ENCODE measurements at places on chromosomes 12 and 14. TPM values are rescaled to one million over a fixed set of nuclear protein-coding genes. Genes with fewer than 3 reads are reported as not detected.

TBX3 gene
- total RNA-seq: 12.7 TPM

L3HYPDH gene
- total RNA-seq: 69.9 TPM

SMCO2 gene
- not detected for total RNA-seq

CLEC6A gene
- total RNA-seq: not detected

- H3K27ac ChIP-seq: no peak overlapping the region
- H3K4me3 ChIP-seq: no peak overlapping the region
- no peaks in the 10 kb centered on the region for H3K27me3 ChIP-seq
- H3K4me1 ChIP-seq: no peaks in the 10 kb centered on the region
- H3K36me3 ChIP-seq: no peaks in the 10 kb centered on the region
Observed at GRCh38 chr12:52295663-52296062, 4.3 kb upstream of the KRT81 start.

GRCh38 chr14:47427629-47428028, 247.8 kb downstream of the MDGA2 start:
- DNase-seq: no peak
- H3K27ac ChIP-seq: no peak overlapping the region
- H3K36me3 ChIP-seq: no peaks in the 10 kb centered on the region
- no peaks in the 10 kb centered on the region for H3K4me1 ChIP-seq
- no peak overlapping the region for H3K4me3 ChIP-seq

DNA sequence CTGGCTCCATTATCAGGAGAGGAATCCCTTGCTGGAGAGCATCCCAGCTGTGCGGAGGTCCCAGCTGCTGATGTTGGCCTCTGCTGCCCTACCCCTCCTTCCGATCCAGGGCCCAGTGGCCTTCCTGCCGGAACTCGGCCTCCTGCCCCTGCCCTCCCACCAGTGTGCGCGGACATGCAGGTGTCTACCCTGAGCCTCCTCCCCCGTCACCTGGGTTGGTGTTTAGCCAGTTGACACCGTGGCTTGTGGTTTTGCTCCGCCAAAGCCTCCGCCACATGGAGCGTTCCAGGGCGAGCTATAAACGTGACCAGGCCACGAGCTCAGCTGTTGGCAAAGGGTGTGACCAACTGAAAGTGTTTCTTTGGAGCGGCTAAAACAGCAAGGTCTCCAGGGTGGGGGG, 1104.3 kb downstream of the BCL11B start:
- H3K36me3 ChIP-seq: no peaks in the 10 kb centered on the region
- H3K4me1 ChIP-seq: no peaks in the 10 kb centered on the region
- H3K4me3 ChIP-seq: no peak overlapping the region
- no peak overlapping the region for H3K27ac ChIP-seq
- no peaks in the 10 kb centered on the region for H3K27me3 ChIP-seq

DNA sequence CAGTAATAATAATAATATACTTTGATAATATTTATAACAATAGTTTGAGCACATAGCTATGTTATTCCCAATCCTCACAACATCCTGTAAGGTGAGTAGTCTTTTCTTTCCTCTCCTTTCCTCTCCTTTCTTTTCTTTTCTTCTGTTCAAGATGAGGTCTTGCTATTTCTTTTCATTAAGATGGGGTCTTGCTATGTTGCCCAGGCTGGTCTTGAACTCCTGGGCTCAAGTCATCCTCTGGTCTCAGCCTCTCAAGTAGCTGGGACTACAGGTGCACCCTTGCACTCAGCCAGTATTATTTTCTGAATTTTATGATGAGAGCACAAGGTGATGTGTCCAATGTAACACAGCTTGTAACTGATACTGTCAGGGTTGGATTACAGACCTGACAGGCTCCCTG, 134.6 kb downstream of the OTOGL start:
- H3K4me3 ChIP-seq: no peak overlapping the region
- no peaks in the 10 kb centered on the region for H3K36me3 ChIP-seq
- no peak for DNase-seq
- H3K27me3 ChIP-seq: no peaks in the 10 kb centered on the region

DNA sequence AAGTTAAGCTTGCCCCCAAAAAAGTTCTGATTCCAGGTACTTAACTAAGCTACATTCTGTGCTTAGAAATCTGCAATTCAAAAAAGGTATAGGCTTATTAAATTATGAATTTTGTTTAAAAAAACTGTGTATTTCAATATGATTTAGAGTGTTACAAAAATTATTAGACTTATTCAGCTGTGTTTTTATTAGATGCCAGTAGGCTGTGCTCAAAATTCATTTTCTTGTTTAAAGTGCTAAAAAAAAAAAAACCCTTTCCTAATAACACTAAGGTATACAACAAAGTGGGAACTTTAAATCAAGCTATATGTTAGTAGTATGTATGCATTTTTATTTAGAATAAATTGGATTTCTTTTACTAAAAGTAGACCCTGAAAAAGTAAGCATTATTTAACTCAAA, 25.0 kb downstream of the LRRC9 start:
- no peaks in the 10 kb centered on the region for H3K27me3 ChIP-seq
- no peaks in the 10 kb centered on the region for H3K4me1 ChIP-seq
- no peaks in the 10 kb centered on the region for H3K36me3 ChIP-seq

DNA sequence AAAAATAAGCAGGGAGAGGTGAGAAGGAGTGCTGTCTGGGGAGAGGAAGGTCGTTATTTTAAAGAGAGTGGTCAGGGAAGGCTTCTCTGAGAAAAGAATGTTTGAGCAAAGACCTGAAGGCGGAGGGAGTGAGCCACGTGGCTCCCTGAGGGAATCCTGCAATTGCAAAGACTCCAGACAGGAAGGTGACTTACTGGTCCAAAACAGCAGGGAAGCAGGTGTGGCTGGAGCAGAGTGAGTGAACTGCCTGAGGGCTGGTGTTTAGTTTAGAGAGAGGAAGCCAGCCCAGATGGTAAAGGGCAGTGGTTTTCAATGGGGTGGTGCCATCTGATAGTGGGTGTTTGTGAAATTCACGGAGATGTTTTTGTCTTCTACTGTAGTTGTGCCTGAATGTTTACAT, 58.8 kb upstream of the LTA4H start:
- no peaks in the 10 kb centered on the region for H3K36me3 ChIP-seq
- H3K4me3 ChIP-seq: no peak overlapping the region
- no peak for DNase-seq
- no peak overlapping the region for H3K27ac ChIP-seq
- H3K4me1 ChIP-seq: no peaks in the 10 kb centered on the region

DNA sequence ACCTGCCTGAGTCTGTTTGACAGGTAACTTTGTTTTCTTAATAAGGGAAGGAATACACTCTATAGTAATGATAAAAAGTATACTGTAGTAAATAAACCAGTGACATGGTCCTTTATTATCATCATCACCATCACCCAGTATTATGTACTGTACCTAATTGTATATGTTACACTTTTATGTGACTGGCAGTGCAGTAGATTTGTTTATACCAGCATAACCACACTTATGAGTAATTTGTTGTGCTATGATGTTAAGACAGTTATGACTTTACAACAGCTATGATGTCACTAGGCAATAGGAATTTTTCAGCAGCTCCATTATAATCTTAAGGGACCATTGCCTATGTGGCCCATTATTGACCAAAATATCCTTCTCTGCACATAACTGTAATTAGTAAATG, 155.0 kb downstream of the NUBPL start:
- H3K4me1 ChIP-seq: no peaks in the 10 kb centered on the region
- no peak overlapping the region for H3K27ac ChIP-seq
- no peak overlapping the region for H3K4me3 ChIP-seq
- no peaks in the 10 kb centered on the region for H3K27me3 ChIP-seq
- peaks cover 19% of the 10 kb centered on the region for H3K36me3 ChIP-seq

DNA sequence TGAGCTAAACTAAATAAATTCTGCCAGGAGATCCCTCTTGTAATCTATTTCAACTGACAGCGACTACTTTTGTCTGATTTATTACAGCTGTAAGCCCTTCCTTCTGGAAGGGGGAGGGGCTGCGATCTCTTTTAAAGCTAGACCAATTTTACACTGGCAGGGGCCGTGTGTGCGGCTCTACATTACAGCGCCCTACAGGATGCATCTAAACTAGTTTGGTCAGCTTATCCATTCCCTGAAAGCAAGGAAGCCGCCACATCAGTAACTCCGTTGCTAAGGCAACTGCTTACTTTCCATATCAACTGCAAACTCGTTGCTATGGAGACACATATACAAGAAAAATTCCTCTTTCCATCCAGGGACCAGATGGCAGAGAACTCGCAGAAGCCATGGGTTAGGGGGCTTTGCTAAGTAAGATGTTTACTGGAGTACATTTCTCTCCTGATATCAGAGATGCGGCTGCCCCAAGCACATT, 17.4 kb downstream of the FOXN3 start:
- no peak overlapping the region for H3K4me3 ChIP-seq
- H3K27ac ChIP-seq: no peak overlapping the region
- H3K36me3 ChIP-seq: no peaks in the 10 kb centered on the region
- H3K4me1 ChIP-seq: no peaks in the 10 kb centered on the region

GRCh38 chr12:52817003-52817698, 3.2 kb upstream of the KRT4 start:
- no peak overlapping the region for H3K27ac ChIP-seq
- H3K4me1 ChIP-seq: no peaks in the 10 kb centered on the region
- no peaks in the 10 kb centered on the region for H3K27me3 ChIP-seq
- H3K4me3 ChIP-seq: no peak overlapping the region
- H3K36me3 ChIP-seq: no peaks in the 10 kb centered on the region

- H3K4me1 ChIP-seq: no peaks in the 10 kb centered on the region
- H3K36me3 ChIP-seq: no peaks in the 10 kb centered on the region
- H3K4me3 ChIP-seq: no peak overlapping the region
- no peak for DNase-seq
Observed at GRCh38 chr12:66899588-66899987, 220.7 kb upstream of the GRIP1 start.

DNA sequence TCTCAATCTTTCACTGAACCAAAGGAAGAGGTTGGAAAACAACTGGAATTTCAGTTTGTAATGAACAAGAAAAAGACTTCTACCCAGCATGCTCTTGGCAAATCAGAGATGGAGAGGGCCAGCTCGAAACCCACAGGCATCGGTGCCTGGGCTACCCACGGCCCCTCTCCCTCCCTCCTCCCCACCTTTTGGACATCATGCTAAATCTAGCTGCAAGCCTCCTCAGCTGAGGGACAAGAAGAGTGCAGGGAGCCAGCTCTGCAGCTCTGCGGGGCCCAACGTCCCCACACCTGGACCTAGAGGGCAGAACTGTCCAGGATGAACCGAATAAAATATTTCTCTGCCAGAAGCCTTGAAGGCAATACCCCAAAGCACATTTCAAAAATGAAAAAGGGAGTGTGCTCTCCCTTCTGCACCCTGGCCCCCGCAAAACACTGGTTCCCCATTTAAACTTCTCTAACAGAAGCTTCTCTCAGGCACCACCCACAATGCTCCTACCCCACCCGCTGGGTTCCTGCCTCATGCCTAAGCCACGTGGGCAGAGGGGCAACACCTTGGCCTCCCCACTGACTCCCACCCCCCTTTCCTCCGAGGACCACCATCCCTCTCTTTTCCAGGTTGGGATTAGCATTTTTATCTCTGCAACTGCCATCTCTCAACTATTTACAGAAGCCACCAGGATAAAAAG, 8.2 kb downstream of the CAMKK2 start:
- no peak for DNase-seq
- H3K4me1 ChIP-seq: peaks cover 15% of the 10 kb centered on the region
- H3K27me3 ChIP-seq: no peaks in the 10 kb centered on the region

- no peak overlapping the region for H3K4me3 ChIP-seq
- no peaks in the 10 kb centered on the region for H3K27me3 ChIP-seq
- DNase-seq: no peak
- no peaks in the 10 kb centered on the region for H3K36me3 ChIP-seq
Observed at GRCh38 chr12:124227951-124228711, 66.8 kb upstream of the RFLNA start.

DNA sequence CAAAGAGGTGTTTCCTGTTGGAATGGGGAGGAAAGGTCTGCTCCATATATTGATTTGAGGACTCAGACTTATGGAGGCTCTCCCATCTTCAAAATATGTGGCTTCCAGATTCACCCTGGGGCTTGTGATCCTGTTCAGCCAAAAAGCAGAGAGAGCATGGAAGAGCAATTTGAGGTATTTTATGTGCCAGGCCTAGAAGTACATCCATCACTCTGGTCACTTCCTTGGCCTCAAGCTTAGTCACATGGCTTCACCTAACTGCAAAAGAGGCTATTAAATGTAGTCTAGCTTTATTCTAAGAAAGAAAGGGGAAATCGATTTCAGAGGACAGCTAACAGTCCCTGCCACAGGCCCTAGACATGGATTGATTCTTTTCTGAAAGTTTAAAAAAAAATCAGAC, 86.2 kb downstream of the C12orf50 start:
- H3K27ac ChIP-seq: no peak overlapping the region
- H3K36me3 ChIP-seq: no peaks in the 10 kb centered on the region
- H3K4me3 ChIP-seq: no peak overlapping the region
- H3K27me3 ChIP-seq: no peaks in the 10 kb centered on the region

DNA sequence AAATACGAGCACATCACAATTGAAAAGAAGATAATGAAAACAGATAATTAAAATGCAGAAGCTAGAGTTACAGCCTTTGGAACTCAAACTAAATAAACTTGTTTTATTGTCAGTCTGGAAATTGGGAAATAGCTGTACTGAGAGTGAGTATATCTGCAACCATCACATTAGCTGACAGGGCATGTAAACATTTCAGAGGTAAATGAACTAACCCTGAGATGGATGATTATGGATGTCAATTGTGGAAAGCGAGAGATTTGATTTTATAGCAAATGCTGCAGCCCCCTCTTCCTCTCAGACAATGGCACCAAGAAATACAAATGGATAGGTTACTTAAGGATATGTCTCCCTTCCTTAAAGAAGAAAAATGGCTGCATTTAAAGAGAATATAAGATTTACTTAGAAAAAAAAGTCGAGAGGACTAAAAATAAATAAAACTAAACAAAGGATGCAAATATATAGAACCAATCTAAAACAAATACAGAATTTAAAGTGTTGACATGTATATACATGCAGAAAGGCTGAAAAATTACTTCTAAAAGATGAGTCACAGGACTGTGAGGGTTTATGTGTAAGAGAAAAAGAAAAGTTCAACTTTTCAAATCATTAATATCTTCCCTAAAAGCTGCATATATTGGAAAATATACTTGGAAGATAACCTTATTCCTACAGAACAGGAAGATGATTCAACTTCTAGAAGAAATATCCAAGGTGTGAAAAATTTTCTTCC, 120.3 kb upstream of the FLRT2 start:
- no peaks in the 10 kb centered on the region for H3K27me3 ChIP-seq
- no peak for DNase-seq
- H3K4me3 ChIP-seq: no peak overlapping the region
- no peaks in the 10 kb centered on the region for H3K4me1 ChIP-seq
- H3K36me3 ChIP-seq: no peaks in the 10 kb centered on the region
- no peak overlapping the region for H3K27ac ChIP-seq

- no peak for DNase-seq
- H3K27me3 ChIP-seq: no peaks in the 10 kb centered on the region
- no peak overlapping the region for H3K27ac ChIP-seq
- no peaks in the 10 kb centered on the region for H3K36me3 ChIP-seq
- H3K4me1 ChIP-seq: no peaks in the 10 kb centered on the region
Observed at GRCh38 chr12:44459569-44459968, 416.5 kb downstream of the NELL2 start.

DNA sequence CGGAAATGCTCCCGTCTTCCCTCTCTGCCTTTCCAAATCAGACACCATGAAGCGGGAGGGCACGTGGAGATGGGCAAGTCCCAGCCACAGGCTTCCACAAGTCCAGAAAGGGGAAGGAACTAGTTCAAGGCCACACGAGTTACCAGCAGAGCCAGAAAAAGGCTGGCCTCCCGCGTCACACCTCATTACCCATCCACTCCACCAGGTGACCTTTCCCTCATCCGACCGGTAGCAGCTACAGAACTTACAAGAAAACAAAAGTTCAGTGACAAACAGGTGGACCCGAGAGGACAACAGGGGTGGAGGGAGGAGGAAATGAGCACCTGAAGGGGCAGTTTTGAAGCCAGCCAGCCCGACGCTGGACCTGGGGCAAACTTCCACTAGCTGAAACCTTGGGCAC, 46.9 kb downstream of the CHGA start:
- H3K27ac ChIP-seq: no peak overlapping the region
- H3K4me1 ChIP-seq: no peaks in the 10 kb centered on the region
- no peaks in the 10 kb centered on the region for H3K36me3 ChIP-seq
- DNase-seq: no peak
